Breast epithelium (tissue), 4 donors: ENCODE measurements at places on chromosomes 1 and 21.

DNA sequence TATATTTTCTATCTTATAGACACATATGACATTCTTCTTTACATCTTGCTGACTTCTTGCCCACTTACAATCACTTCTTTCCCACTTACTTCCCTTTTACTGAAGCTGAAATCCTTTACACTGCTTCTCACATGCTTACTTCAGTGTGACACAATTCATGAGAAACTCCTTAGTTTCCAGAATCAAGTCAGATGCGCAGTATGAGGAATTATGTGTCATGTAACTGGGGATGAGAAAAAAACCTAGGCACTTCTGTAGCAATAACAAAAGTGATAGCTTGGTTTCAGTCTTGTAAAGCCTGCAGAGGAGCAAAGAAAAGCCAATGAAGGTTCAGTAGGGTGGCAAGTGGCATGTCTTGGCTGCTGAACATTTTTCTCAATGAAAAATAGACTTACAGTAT, 566.2 kb upstream of the RGS18 start:
- DNase-seq: no peak

DNA sequence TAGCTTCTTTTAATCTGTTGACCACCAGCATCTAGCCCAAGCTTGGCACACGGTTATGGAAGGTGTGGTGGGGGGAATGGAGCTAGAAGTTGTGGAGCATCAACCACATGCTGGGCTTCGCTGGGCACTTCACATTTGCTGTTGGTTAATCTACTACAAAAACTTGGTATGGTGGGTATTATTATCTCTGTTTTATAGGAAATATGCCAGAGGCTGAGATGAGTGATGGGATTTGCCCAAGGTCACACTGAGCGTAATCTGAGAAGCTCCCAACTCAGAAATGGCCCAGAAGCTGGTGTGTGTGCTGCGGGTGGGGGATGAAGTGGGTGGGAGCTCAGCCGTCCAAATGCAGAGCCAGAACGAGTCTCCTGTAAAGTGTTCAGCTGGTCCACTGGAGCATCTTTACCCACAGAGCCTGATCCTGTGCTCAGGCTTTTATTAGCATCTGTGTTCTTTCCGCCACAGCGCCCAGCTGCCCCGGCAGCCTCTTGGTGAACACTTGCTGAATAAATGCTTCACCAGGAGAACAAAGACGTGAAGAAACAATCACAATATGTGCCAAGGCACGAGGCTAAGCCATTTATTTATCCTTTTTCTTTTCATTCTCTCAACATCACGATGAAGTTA, 98.6 kb upstream of the JUN start:
- no peak for DNase-seq

GRCh38 chr1:162822391-162823200, 32.1 kb downstream of the HSD17B7 start:
- DNase-seq: no peak

- no peak for DNase-seq
Observed at GRCh38 chr1:45522324-45523104, 830 bp upstream of the PRDX1 start.

- no peak for DNase-seq
Observed at GRCh38 chr1:13546791-13547190, 33.0 kb upstream of the LRRC38 start.

DNA sequence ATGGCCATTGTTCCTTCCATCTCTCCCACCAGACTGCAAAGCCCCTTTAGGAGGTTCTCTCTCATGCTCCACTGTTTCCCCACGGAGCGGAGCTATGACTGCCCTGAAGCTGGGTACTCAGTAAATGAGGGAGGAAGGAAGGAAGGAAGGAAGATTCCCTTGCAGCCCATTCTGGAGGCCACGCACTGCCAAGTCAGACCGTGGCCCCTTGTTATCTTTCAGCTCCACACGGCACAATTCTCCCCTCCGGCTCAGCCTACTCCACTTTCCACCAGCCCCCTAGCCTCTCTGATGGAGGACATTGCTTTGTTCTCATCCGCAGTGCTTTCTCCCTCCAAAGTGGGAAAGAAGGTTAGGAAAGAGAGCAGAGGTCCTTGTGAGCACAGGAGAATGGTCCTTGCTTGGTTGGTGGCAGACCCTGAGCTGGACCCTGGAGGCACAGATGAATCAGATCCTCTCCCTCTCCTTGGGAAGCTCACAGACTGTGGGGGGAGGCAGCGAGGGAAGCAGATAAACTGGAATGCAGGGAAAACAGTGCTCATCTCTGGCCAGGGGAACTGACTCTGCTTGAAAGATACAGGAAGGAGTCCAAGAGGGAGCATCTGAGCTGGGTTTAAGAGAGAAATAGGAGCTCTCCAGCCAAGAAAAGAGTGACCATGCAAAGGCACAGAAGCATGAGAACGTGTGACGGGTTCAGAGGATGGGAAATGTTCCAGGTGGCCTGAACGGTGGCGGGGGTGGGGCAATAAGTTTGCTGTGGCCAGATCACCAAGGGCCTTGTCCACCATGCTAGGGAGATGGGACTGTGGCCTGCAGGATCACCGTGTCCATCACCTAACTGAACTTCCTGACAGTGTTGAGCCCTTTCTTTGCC, 52.6 kb downstream of the GLIS1 start:
- DNase-seq: no peak

GRCh38 chr1:161791904-161792655, 26.0 kb downstream of the ATF6 start:
- no peak for DNase-seq

- no peak for DNase-seq
Observed at GRCh38 chr1:207389728-207390464, 64.2 kb upstream of the CR2 start.

- DNase-seq: no peak
Observed at GRCh38 chr1:68100571-68100970, 50.1 kb upstream of the DIRAS3 start.

- DNase-seq: no peak
Observed at GRCh38 chr1:31725134-31725533, 21.3 kb upstream of the COL16A1 start.

DNA sequence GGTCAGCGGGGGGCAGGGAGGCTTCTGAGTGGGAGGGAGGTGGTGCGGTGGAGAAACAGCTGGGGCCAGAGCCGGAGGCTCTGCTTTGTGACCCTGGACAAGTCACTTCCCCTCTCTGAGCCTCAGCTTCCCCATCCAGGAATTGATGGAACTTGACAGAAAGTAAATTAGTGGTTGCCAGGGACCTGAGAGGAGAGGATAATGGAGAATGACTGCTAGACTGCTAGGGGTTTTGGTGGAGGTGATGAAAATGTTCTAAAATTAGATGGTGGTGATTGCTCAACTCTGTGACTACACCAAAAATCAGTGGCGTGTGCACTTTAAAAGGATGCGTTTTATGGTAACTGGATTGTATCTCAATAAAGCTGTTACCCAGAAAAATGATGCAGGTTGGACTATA, 100.9 kb downstream of the ARHGEF10L start:
- no peak for DNase-seq

GRCh38 chr21:45595574-45596295, 47.8 kb upstream of the PCBP3 start:
- DNase-seq: no peak

GRCh38 chr1:214123061-214123784, 135.4 kb downstream of the PROX1 start:
- DNase-seq: no peak

DNA sequence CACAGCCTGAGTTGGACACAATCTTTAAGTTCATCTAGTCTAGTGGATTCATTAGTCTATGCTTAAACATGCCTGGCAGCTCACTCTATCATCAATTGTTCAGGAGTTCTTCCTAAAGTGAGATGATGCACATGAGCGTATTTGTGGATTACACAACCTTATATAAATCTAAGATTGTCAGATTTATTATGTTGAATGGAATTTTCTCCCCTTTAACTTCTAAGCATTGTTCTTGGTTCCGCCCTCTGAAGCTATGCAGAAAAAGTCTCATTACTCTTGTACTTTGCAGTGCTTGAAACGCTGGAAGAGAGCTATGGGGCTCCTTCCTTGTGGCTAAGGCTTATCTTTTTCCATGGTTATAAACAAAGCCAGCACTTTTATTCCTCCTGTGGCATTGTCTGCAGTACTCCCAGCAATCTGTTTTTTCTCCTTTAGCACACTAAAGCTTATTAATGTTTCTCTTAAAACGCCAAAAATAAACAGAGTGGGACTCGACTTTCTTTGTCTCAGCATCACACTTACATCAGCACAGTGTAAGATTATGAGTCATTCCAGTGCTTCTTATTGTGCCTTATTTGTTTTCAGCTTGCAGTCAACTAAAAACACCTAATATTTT, 316.8 kb upstream of the CAMK1G start:
- DNase-seq: no peak

GRCh38 chr1:43764581-43764980, 57.2 kb downstream of the ST3GAL3 start:
- DNase-seq: no peak

DNA sequence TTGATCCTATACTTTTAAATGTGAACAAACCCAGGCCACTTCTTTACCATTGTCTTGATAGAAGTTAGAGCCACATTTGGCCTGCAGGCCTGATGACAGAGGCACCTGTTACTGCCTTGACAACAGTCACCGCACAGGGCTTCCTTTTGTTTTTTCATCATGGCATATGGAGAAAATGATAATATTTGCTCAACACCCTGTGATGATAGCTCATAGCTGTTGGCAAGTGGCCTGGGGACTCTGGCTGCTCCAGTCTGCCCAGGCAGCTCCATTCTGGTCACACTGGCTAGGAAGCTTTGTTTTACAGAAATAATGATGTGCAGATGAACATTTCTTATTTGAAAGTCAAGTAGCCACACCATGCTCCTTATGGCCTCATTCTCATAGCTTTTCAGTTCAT, 89.6 kb upstream of the GPR88 start:
- peak; percentile 63 for DNase-seq

DNA sequence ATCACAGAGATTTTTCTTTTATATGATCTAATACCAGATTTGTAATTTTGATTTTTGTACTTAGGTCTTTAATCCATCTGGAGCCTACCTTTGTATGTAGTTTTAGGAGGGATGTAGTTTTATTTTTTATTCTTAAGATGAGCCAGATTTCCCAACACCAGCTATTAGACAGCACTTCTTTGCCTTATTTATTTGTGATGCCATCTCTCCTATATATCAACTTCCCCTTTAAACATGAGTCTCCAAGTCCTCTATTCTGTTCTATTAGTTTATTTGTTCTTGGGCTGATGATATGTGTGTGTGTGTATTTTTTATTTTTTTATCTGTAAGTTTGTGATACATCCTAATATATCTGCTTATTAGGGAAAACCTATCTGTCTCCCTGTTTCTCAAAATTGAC, 94.2 kb downstream of the PHTF1 start:
- no peak for DNase-seq

DNA sequence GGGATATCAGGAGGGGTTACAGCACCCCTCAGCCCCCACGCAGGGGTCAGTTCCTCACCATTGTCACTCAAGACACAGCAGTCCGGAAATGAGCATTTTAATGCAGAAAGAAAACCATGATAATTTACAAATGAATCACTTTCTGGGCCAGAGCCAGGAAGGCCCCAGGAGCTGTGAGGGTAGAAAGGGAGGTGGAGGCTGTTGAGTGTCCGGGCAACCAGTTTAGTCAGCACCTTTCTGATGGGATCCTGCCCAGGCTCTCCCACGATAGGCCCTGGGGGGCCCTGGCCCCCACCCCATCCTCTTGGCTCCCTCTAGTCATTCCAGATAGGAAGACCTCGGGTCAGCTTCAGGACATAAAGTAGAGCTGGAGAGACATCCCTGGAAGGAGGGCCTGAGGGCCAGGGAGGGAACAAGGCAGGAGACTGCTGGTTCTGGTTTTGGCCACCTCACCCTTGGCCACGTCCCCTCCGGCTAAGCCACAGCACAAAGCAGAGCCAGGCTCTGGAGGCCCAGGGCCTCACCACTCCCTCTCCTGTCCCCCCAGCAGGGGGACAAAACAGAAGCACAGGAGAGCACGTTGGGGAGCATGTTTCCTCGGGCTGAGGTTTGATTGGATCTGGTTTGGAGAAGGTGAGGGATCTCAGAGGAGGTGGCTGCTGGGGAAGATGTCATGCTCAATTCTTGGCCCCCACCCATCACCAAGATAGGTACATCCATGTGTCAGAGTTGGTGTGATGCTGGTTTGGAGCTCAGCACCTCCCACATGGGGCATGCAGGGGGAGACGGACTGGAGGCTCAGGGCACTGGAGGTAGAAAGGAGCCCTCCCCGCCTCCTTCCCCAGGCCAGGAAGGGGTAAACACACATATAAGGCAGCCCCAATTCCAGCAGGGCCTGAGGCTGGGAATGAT, 20.6 kb downstream of the ETNK2 start:
- no peak for DNase-seq

DNA sequence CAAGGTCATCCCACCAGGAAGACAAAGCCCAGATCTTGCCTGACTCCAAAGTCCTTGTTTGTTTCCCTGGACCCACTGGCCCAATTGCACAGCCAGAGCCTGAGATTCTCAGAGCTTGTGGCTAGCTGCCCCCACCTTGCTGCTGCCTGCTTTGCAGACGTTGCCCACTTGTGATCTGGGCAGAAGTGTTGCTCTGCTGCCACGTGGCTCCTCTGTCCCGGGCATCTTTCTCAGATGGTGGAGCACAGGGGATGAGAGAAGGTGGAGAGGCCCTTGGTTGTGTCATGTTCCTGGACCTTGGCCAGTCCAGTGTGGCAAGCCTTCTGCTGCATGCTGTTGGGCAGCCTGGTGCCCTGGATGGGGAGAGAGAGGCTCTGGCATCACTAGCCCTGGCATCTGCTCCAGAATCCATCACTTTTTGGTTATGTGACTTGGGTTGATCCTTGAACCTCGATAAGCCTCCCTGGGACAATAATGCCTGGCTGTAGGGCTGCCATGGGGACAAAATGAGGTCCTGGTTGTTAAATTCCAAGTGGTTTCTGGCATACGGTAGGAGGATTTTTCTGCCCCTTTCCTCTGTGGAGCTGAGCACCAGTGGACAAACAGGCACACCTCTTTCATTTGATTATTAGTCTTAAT, 1.5 kb upstream of the NR0B2 start:
- DNase-seq: no peak

- DNase-seq: peak; percentile 33
Observed at GRCh38 chr21:17270229-17270628, 242.6 kb upstream of the CXADR start.

GRCh38 chr1:113858982-113859381, 12.5 kb downstream of the PTPN22 start:
- DNase-seq: no peak

DNA sequence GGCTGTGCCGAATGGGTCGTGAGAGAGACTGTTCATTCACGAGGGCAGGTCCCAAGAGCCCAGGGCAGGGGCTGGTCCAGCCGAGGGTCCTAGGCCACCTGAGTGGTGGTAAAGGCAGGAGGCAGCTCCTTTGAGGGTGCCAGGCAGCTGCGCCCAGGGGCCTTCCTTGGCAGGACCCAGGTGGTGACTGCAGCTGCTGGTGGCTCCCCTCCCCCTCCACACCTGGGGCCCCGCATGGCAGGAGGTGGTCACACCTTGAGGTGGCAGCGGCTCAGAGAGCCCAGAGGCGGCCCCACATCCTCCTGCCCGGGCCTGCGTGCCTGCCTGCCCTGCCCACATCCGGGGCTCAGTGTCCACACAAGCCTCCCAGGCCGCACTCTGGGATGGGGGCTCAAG, 9.8 kb upstream of the PLCH2 start:
- DNase-seq: no peak

DNA sequence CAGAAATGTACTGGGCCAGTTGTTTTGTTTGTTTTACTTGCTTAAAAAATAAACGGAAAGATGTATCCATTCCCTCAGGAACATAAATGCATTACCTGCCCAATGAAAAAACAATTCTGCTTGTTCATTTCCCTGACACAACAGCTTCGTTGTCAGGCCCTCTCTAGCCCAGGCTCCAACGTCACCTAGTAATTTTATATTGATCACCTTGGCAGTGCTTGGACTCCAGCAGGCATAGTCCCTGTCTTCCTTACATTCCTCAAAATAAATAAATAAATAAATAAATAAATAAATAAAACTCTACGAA, 1.2 kb downstream of the CEP170 start:
- DNase-seq: no peak
